ENCODE measurements at places on chromosomes 3 and 15. TPM values are rescaled to one million over a fixed set of nuclear protein-coding genes. Genes with fewer than 3 reads are reported as not detected.
A peak's percentile ranks its signal among the peaks of the same experiment; 100 is the strongest.

Gene RTP3
- not detected for total RNA-seq

DNA sequence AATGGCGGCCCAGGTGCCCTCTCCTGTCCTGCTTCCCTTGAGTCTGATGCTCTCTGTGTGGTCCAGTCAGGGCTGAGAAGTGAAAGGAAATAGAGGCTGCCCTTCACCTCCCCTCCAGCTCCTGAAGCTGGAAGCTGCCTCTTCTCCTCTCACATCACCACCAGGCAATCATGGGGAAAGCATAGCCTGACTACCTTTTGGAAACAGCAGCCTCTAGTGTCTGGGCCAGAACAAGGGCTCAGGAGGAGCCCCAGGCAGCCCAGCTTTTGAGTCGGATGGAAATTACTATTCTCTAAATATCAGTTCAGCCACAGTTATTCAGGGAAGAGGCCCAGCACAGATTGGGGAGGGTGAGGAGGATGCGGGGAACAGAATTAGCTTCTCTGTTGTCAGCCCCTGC, 43.3 kb upstream of the CCDC174 start:
- no peak for DNase-seq

Gene RAD51
- total RNA-seq = 1.9 TPM

- no peak for DNase-seq
These were observed 93.0 kb downstream of the PGPEP1L start for GRCh38 chr15:98914626-98915025.

Gene HRG
- total RNA-seq = not detected

Gene ADAMTS17
- total RNA-seq = 0.10 TPM

Gene SV2B
- total RNA-seq = not detected

- peak; percentile 37 for DNase-seq
These were observed 1.4 kb downstream of the LYSMD2 start for GRCh38 chr15:51736069-51736468.

GRCh38 chr3:190616637-190617036, 102.8 kb downstream of the IL1RAP start:
- no peak for DNase-seq

DNA sequence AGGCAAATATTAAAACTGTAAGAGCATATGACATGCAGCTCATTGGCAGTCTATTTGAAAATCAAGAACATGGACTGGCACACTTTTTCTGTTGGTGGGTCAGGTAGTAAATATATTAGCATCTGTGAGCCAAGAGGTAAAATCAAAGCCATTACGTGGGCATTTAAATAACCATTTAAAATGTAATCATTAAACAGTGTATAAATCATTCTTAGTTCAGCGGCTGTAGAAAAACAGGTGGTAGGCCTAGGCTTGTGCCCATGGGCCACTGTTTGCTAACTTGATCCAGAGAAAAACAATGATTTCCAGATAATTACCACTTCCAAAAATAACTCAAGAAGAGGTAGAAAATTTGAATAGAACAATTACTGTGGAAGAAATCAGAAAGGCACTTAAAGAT, 105.1 kb downstream of the CHST2 start:
- DNase-seq = no peak
